ENCODE measurements at places on chromosomes 1 and 21.

GRCh38 chr1:30400507-30400906, 322.9 kb downstream of the MATN1 start:
- no peak for DNase-seq
- H3K4me1 ChIP-seq = no peaks in the 10 kb centered on the region
- no peaks in the 10 kb centered on the region for H3K36me3 ChIP-seq
- no peak overlapping the region for H3K27ac ChIP-seq

GRCh38 chr1:97334454-97334853, 586.4 kb downstream of the DPYD start:
- no peaks in the 10 kb centered on the region for H3K4me1 ChIP-seq
- H3K27me3 ChIP-seq = no peaks in the 10 kb centered on the region
- no peak overlapping the region for H3K27ac ChIP-seq
- no peak for DNase-seq
- H3K4me3 ChIP-seq = no peak overlapping the region

- H3K27ac ChIP-seq = no peak overlapping the region
- H3K27me3 ChIP-seq = no peaks in the 10 kb centered on the region
- peaks cover 20% of the 10 kb centered on the region for H3K4me1 ChIP-seq
- H3K4me3 ChIP-seq = no peak overlapping the region
These were observed 2.6 kb downstream of the HECTD3 start for GRCh38 chr1:45008516-45008915.

GRCh38 chr21:17731554-17731953, 87.6 kb downstream of the C21orf91 start:
- H3K36me3 ChIP-seq = no peaks in the 10 kb centered on the region

DNA sequence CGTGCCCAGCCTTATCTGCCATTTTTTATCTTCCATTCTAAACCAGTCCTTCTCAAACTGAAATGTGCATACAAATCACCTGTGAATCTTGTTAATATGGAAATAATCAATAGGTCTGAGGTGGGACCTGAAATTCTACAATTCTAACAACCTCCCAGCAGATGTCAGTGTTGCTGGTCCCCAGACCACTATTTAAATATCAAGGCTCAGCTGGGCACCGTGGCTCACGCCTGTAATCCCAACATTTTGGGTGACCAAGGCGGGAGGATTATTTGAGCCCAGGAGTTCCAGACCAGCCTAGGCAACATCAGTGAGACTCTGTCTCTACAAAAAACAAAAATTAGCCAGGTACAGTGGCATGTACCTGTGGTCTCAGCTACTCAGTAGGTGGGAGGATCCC, 4.1 kb downstream of the UQCRHL start:
- no peak overlapping the region for H3K4me3 ChIP-seq
- peaks cover 14% of the 10 kb centered on the region for H3K27me3 ChIP-seq
- no peaks in the 10 kb centered on the region for H3K36me3 ChIP-seq
- peaks cover 3% of the 10 kb centered on the region for H3K4me1 ChIP-seq

DNA sequence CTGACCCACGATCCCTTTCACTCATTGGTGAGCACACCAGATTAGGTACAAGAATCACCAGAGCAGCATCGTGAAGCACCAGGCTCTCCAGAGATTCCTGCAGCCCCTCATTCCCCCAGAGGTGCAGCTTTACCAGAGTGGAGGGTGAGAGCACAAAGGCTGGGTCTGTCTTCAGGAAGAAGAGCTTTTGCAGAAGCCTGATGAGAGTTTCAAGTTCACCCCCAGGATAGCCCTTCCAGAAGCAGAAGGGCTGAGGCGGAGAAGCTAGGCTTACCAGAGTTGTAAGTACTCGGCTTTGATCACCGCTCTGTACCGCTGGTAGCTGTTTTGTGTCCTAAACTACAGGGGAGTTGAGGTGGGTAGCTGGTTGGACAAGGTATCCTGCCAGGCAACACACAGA, 3.1 kb downstream of the TSSK3 start:
- DNase-seq = no peak
- H3K4me1 ChIP-seq = peaks cover 11% of the 10 kb centered on the region
- H3K27ac ChIP-seq = no peak overlapping the region

- peak overlapping the region; percentile 96 for H3K4me3 ChIP-seq
- H3K4me1 ChIP-seq = peaks cover 53% of the 10 kb centered on the region
- DNase-seq = no peak
- no peaks in the 10 kb centered on the region for H3K27me3 ChIP-seq
These were observed 53.4 kb upstream of the ASPM start for GRCh38 chr1:197199923-197200271.

GRCh38 chr1:103859721-103860120, 110.0 kb downstream of the AMY1C start:
- no peaks in the 10 kb centered on the region for H3K36me3 ChIP-seq
- H3K4me3 ChIP-seq = no peak overlapping the region
- H3K27me3 ChIP-seq = no peaks in the 10 kb centered on the region
- no peak for DNase-seq

DNA sequence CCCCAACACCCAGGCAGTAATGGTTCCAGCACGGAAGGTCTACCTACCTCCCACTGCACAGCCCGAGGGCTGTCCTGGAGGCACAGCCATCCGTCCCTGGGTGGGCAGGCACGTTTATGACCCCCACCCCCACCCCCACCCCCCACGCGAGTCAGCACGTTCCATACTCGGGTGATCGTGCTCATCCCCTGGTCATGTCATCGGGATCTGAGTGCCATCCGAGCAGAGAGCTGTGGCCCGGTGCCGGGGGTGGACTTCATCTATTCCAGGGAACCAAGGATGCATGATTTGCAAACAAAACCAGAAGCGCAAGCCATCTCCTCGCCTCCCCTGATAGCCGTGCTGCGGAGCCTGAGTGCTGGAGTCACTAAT, 1.1 kb downstream of the TSPEAR start:
- peaks cover 94% of the 10 kb centered on the region for H3K27me3 ChIP-seq
- no peak overlapping the region for H3K27ac ChIP-seq
- H3K36me3 ChIP-seq = peaks cover 9% of the 10 kb centered on the region
- H3K4me3 ChIP-seq = no peak overlapping the region

- H3K4me3 ChIP-seq = no peak overlapping the region
- peaks cover 41% of the 10 kb centered on the region for H3K27me3 ChIP-seq
- no peaks in the 10 kb centered on the region for H3K36me3 ChIP-seq
- no peak overlapping the region for H3K27ac ChIP-seq
These were observed 3.0 kb upstream of the EPHX4 start for GRCh38 chr1:92026806-92027205.

DNA sequence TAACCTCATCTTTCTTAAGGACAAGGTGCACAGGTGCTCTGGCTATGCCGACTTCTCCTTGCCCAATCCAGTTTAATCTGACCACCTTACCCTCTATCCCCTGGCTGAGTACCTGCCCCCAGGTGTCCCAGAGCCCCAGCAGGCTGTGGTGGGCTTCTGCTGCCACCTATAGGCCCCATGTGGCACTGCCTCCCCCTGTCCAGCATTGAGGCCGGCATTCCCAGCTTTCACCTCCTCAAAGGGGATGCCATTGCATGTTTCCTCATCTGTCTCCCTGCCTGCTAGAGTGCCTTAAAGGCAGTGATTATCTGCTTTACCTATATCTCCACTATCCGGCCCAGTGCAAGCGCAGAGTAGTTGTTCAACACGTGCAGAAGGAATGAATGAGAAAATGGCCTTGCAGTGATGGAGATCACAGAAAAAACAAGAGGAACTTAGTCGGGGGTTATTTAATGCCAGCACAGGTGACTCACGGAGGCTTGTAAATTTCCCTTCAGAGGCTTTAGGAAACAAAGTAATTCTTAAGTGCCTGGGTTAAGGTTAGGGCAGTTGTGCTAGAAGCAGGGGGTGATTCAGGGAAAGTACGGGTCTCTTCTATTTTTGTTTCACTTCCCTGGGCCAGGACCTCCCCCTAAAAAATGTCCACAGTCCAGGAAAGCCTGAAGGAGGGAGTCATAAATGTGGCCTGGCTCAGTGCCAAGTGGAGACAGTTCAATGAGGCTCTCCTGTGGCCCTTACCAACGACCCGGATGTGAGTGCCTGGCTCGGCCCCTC, 131.8 kb upstream of the NGF start:
- peak; percentile 22 for DNase-seq
- no peaks in the 10 kb centered on the region for H3K27me3 ChIP-seq
- H3K4me1 ChIP-seq = peaks cover 5% of the 10 kb centered on the region
- H3K27ac ChIP-seq = no peak overlapping the region
- no peak overlapping the region for H3K4me3 ChIP-seq

DNA sequence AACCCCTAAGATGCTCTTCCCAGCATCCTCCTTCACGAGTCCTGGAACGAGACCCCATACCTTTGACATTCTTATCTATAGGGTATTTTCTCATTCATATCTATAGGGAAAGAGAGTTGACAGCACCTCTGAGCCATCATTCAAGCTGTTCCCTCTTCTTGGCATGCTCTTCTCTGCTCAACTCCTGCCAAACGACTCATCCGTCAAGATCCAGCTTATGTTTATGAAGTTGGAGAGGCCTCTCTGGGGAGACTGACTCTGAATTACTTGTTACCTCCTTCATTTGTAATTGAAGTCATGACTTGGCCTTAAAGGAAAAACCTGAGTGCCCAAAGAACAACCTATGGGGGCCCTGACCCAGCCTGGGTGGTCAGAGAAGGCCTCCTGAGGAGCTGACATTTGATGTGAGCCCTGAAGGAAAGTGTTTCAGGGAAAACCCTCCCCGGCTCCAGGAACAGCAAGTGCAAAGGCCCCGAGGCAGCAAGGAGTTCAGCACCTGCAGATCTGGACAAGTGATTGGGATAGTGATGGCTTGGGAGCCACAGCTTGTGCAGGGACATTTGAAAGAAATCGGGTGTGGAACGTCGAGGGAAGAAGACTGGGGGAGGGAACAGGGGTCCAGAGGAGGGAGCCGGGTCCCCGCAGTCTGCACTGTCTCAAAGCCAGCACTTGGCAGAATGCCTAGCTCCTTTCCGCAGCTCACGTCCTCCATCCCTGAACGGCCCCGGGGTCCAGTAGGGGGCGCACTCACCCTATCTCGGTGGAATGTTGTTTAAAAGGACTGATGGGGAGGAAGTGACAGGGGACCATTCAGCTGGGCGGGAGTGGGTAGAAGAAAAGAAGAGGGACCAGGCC, 14.0 kb upstream of the CDA start:
- H3K4me1 ChIP-seq = peaks cover 5% of the 10 kb centered on the region
- no peaks in the 10 kb centered on the region for H3K36me3 ChIP-seq
- peaks cover 31% of the 10 kb centered on the region for H3K27me3 ChIP-seq
- peak; percentile 68 for DNase-seq

DNA sequence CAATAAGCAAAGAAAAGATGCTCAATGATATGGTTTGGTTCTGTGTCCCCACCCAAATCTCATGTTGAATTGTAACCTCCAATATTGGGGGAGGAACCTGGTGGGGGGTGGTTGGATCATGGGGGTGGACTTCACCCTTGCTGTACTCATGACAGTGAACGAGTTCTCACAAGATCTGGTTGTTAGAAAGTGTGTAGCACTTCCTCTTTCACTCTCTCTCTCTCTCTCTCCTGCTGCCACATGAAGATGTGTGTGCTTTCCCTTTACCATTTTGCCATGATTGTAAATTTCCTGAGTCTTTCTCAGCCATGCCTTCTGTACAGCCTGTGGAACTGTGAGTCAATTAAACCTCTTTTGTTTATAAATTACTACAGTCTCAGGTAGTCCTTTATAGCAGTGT, 248.4 kb downstream of the HHIPL2 start:
- H3K27me3 ChIP-seq = no peaks in the 10 kb centered on the region
- H3K4me3 ChIP-seq = no peak overlapping the region
- H3K27ac ChIP-seq = no peak overlapping the region
- H3K4me1 ChIP-seq = peaks cover 3% of the 10 kb centered on the region
- no peak for DNase-seq

DNA sequence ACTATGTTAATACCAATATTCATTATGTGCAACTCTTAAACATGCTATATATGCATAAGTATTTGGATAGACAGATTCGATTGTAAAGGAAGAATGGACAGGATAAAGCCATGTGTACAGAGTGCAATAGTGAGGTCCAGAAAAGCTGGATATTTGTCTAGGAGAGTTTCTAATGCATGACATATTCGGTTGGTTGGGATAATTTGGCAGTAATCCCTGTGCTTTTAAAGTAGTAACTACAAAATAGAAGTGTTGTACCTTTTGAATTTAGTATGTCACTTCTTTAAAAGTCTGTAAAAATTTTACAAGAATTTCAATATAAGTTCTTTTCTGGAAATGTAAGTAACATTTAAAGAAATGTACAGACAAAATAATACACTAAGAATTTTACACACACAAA, 774.5 kb downstream of the USP25 start:
- no peak overlapping the region for H3K27ac ChIP-seq
- no peak overlapping the region for H3K4me3 ChIP-seq
- no peaks in the 10 kb centered on the region for H3K36me3 ChIP-seq
- no peaks in the 10 kb centered on the region for H3K27me3 ChIP-seq
- H3K4me1 ChIP-seq = no peaks in the 10 kb centered on the region
- no peak for DNase-seq

DNA sequence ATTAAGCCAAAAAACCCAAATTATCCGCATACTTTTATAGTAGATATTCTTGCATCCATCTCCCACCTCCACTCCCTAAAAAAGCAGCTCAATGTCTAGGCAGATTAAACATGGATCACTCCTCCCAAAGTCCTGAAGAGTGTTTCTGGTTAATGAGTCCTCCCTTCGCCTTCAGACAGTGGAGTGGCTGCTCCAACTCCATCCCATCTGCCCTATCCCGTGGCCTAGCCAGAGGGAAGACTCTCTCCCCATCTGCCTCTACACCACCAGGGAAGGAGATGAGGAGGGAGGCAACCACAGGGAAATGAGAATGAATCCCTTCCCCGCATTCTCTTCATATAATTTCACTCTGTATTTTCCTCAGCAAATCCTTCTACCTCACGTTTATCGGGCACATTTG, 103.8 kb downstream of the SLC45A1 start:
- no peak for DNase-seq
- H3K4me1 ChIP-seq = peaks cover 41% of the 10 kb centered on the region
- peaks cover 32% of the 10 kb centered on the region for H3K36me3 ChIP-seq
- H3K27ac ChIP-seq = no peak overlapping the region
- H3K27me3 ChIP-seq = no peaks in the 10 kb centered on the region

- no peaks in the 10 kb centered on the region for H3K4me1 ChIP-seq
- no peak overlapping the region for H3K27ac ChIP-seq
- no peaks in the 10 kb centered on the region for H3K27me3 ChIP-seq
- no peak for DNase-seq
- no peak overlapping the region for H3K4me3 ChIP-seq
- H3K36me3 ChIP-seq = no peaks in the 10 kb centered on the region
These were observed 14.5 kb upstream of the JAM2 start for GRCh38 chr21:25624511-25624910.

GRCh38 chr1:96987186-96987703, 265.7 kb downstream of the PTBP2 start:
- H3K27ac ChIP-seq = no peak overlapping the region
- H3K36me3 ChIP-seq = no peaks in the 10 kb centered on the region
- H3K27me3 ChIP-seq = peaks cover 5% of the 10 kb centered on the region
- no peak for DNase-seq

- no peak overlapping the region for H3K4me3 ChIP-seq
- H3K27ac ChIP-seq = no peak overlapping the region
- H3K36me3 ChIP-seq = no peaks in the 10 kb centered on the region
- peak; percentile 77 for DNase-seq
These were observed 59.5 kb downstream of the POFUT2 start for GRCh38 chr21:45228171-45228641.

- no peak overlapping the region for H3K4me3 ChIP-seq
- H3K27ac ChIP-seq = no peak overlapping the region
- no peak for DNase-seq
- H3K27me3 ChIP-seq = peaks cover 3% of the 10 kb centered on the region
- no peaks in the 10 kb centered on the region for H3K4me1 ChIP-seq
These were observed 1.4 kb downstream of the GUCA2A start for GRCh38 chr1:42163114-42163513.

- no peak overlapping the region for H3K4me3 ChIP-seq
- H3K36me3 ChIP-seq = no peaks in the 10 kb centered on the region
- no peaks in the 10 kb centered on the region for H3K4me1 ChIP-seq
- no peak for DNase-seq
- no peak overlapping the region for H3K27ac ChIP-seq
- H3K27me3 ChIP-seq = no peaks in the 10 kb centered on the region
These were observed 104.6 kb upstream of the ZC3H11B start for GRCh38 chr1:219717536-219717935.

Data from activated naive CD8-positive, alpha-beta T cell treated with anti-CD3 and anti-CD28 coated beads for 36 hours (primary cell).